H1 (cell line): ENCODE measurements at places on chromosomes 12 and 14. TPM values are rescaled to one million over a fixed set of nuclear protein-coding genes. Genes with fewer than 3 reads are reported as not detected.

DNA sequence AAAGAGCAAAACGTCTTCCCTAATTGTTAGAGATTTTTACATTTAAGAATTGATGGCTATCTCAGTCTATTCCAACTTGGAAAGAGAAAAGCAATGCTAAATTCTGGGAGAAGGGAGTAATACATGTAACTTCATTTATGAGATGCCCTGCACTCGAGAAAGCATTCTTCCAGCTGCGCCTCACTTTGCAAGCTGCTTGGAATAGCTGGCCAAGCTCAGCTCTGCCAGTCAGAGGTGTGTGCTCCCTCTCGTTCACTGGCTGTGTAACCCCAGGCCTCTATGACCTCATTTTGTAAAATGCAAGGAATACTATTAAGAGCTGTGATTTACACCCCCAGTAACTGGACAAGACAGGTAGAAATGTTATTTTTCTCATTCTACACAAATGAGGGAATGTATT lies 79.1 kb downstream of the OTX2 start:
- H3K36me3 ChIP-seq, result no peaks in the 10 kb centered on the region
- H3K27me3 ChIP-seq, result no peaks in the 10 kb centered on the region
- DNase-seq, result no peak
- no peak overlapping the region for H3K27ac ChIP-seq
- H3K4me1 ChIP-seq, result peaks cover 13% of the 10 kb centered on the region

- no peak overlapping the region for H3K27ac ChIP-seq
- no peak overlapping the region for H3K4me3 ChIP-seq
- H3K36me3 ChIP-seq, result no peaks in the 10 kb centered on the region
- H3K4me1 ChIP-seq, result no peaks in the 10 kb centered on the region
- no peaks in the 10 kb centered on the region for H3K27me3 ChIP-seq
Measured at GRCh38 chr12:50317203-50317602, 33.9 kb upstream of the LIMA1 start.

GRCh38 chr12:12927211-12928079 lies 24.5 kb downstream of the GPRC5D start:
- H3K4me3 ChIP-seq, result no peak overlapping the region
- no peaks in the 10 kb centered on the region for H3K4me1 ChIP-seq
- H3K36me3 ChIP-seq, result no peaks in the 10 kb centered on the region
- no peak overlapping the region for H3K27ac ChIP-seq
- H3K27me3 ChIP-seq, result no peaks in the 10 kb centered on the region
- no peak for DNase-seq

DNA sequence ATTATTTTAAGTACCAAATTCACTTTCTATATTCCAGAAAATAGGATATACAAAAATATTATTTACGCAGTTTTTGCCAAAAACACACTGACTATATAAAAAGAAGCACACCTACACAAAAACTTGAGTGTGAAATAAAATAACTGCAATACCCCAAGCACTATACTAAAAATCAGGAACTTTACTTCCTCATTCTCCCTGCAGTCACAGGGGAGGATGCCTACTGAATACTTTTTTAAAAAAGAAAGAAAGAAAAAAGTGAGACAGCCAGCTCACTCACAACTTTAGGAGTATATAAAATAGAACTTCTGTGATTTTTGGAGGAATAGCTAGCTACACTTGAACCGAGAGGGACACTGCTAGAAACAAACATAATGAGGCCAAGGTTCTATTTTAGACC lies 12.2 kb downstream of the RPS6KA5 start:
- H3K36me3 ChIP-seq, result no peaks in the 10 kb centered on the region
- H3K27ac ChIP-seq, result no peak overlapping the region
- DNase-seq, result no peak

GRCh38 chr14:80346395-80346794 lies 135.1 kb upstream of the DIO2 start:
- no peaks in the 10 kb centered on the region for H3K4me1 ChIP-seq
- H3K27me3 ChIP-seq, result no peaks in the 10 kb centered on the region
- no peaks in the 10 kb centered on the region for H3K36me3 ChIP-seq
- no peak overlapping the region for H3K27ac ChIP-seq
- no peak overlapping the region for H3K4me3 ChIP-seq
- no peak for DNase-seq

- no peaks in the 10 kb centered on the region for H3K36me3 ChIP-seq
- H3K27ac ChIP-seq, result no peak overlapping the region
- H3K4me3 ChIP-seq, result no peak overlapping the region
- H3K27me3 ChIP-seq, result no peaks in the 10 kb centered on the region
Measured at GRCh38 chr12:87136330-87136976, 880.3 kb upstream of the MGAT4C start.

GRCh38 chr12:15717940-15718567 lies 71.1 kb downstream of the EPS8 start:
- no peaks in the 10 kb centered on the region for H3K4me1 ChIP-seq
- H3K27me3 ChIP-seq, result no peaks in the 10 kb centered on the region
- no peak overlapping the region for H3K4me3 ChIP-seq
- no peaks in the 10 kb centered on the region for H3K36me3 ChIP-seq
- no peak for DNase-seq

GRCh38 chr12:15972894-15973293 lies 61.8 kb downstream of the DERA start:
- H3K27me3 ChIP-seq, result no peaks in the 10 kb centered on the region
- H3K4me3 ChIP-seq, result no peak overlapping the region
- H3K27ac ChIP-seq, result no peak overlapping the region
- H3K36me3 ChIP-seq, result no peaks in the 10 kb centered on the region
- no peaks in the 10 kb centered on the region for H3K4me1 ChIP-seq

GRCh38 chr14:50607181-50607580 lies 47.2 kb downstream of the ATL1 start:
- DNase-seq, result no peak
- H3K36me3 ChIP-seq, result no peaks in the 10 kb centered on the region
- H3K27me3 ChIP-seq, result no peaks in the 10 kb centered on the region
- no peak overlapping the region for H3K27ac ChIP-seq

DNA sequence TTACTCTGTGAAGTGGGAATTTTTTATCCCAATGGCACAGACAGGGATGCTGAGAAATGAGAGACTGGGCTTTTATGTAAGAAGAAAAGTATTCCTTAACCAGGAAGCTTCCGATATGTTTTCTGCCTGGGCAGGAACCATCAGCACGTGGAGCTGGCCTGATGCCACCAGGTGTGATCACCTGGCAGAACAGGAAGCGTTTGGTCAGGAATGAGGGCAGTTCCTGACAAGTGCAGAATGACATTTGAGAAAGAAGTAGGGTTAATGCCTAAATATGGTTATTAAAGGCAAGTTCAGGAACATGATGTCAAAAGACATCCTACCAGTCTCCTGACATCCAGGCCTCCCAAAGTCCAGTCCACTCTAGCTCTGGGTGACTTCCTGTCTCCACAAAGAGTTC lies 210.3 kb downstream of the NUAK1 start:
- no peak overlapping the region for H3K4me3 ChIP-seq
- H3K27me3 ChIP-seq, result no peaks in the 10 kb centered on the region
- H3K27ac ChIP-seq, result no peak overlapping the region
- DNase-seq, result no peak
- no peaks in the 10 kb centered on the region for H3K36me3 ChIP-seq
- H3K4me1 ChIP-seq, result no peaks in the 10 kb centered on the region

DNA sequence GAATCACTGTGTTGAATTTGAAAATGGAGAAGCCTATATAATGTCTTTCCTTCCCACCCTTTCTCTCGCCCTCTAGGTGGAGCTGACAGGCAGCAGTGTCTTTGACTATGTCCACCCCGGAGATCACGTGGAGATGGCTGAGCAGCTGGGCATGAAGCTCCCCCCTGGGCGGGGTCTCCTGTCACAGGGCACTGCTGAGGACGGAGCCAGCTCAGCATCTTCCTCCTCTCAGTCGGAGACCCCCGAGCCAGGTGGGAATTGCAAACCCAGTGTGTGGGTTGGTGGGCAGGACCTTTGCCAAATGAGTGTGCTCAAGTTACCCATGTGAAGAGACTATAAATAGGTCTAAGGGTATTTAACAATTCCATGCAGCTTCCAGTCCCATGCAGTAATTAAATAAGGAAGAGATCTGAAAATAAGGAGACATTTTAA lies 274.7 kb downstream of the EGLN3 start:
- no peaks in the 10 kb centered on the region for H3K36me3 ChIP-seq
- H3K4me3 ChIP-seq, result no peak overlapping the region
- peak; percentile 73 for DNase-seq
- H3K27me3 ChIP-seq, result no peaks in the 10 kb centered on the region
- no peaks in the 10 kb centered on the region for H3K4me1 ChIP-seq

GRCh38 chr12:117333331-117333881 lies 28.0 kb downstream of the NOS1 start:
- no peaks in the 10 kb centered on the region for H3K36me3 ChIP-seq
- no peak for DNase-seq
- no peak overlapping the region for H3K4me3 ChIP-seq
- H3K4me1 ChIP-seq, result no peaks in the 10 kb centered on the region; the same call in 1 of the 2 replicates

- no peaks in the 10 kb centered on the region for H3K36me3 ChIP-seq
- no peaks in the 10 kb centered on the region for H3K4me1 ChIP-seq
Measured at GRCh38 chr12:131002216-131002631, 48.5 kb downstream of the ADGRD1 start.

GRCh38 chr14:24279301-24280186 lies 8.1 kb upstream of the RABGGTA start:
- DNase-seq, result no peak
- no peaks in the 10 kb centered on the region for H3K4me1 ChIP-seq
- H3K27me3 ChIP-seq, result no peaks in the 10 kb centered on the region
- H3K27ac ChIP-seq, result no peak overlapping the region
- H3K36me3 ChIP-seq, result no peaks in the 10 kb centered on the region

GRCh38 chr12:8501720-8502119 lies 11.6 kb upstream of the CLEC4D start:
- no peaks in the 10 kb centered on the region for H3K4me1 ChIP-seq
- H3K4me3 ChIP-seq, result no peak overlapping the region
- H3K27ac ChIP-seq, result no peak overlapping the region

DNA sequence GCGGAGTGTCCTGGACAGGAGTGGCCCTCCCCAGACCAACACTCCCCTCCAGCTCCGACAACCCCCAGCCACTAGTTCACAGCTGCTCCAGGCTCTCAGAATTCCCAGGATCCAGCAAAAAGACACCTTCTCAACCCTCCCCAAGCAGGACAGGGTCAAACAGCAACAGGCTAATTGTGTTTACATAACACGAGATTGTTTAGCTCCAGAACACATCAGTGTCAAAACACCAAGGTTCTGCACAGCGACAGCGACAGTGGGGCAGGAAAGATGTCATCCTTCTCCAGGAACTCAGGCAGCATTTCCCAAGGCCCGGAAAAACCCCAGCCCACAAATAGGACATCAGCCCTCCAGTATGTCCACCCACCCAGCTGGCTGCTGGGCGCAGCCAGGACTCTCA lies 16.5 kb downstream of the ITPK1 start:
- DNase-seq, result no peak
- H3K27me3 ChIP-seq, result no peaks in the 10 kb centered on the region
- H3K27ac ChIP-seq, result no peak overlapping the region; the same call in 1 of the 2 replicates
- no peaks in the 10 kb centered on the region for H3K36me3 ChIP-seq
- H3K4me3 ChIP-seq, result no peak overlapping the region
- peaks cover 23% of the 10 kb centered on the region; the same call in 1 of the 2 replicates for H3K4me1 ChIP-seq

- no peak for DNase-seq
- H3K27ac ChIP-seq, result no peak overlapping the region
- no peak overlapping the region for H3K4me3 ChIP-seq
- H3K27me3 ChIP-seq, result no peaks in the 10 kb centered on the region
Measured at GRCh38 chr14:53879747-53880146, 76.9 kb downstream of the BMP4 start.

DNA sequence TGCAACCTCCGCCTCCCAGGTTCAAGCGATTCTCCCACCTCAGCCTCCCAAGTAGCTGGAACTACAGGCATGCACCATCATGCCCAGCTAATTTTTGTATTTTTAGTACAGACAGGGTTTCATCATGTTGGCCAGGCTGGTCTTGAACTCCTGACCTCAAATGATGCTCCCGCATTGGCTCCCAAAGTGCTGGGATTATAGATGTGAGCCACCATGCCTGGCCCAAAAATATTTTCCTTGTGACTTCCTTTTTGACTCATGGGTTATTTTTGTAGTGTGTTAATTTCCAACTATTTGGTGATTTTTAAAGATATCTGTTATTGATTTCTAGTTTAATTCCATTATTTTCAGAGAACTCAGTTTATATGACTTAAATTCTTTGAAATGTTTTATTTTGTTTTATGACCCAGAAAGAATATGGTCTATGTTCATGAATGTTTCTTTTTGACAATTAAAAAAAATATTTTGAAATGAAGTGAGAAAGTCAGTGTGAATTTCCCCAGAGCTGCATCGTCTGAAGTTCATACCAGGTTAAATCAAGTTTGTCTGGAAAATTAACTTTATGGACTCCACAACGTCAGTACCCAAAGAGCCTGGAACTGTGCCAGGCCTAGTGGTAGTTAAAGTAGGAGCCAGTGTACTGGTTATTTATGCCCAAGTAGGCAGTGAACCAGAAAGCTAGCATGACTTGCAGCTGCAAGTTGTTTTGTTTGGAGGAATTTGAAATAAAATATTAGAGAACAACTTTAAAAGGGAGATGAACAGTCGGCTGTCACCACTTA lies 2.8 kb upstream of the CDKL1 start:
- H3K27me3 ChIP-seq, result peaks cover 10% of the 10 kb centered on the region; the same call in 1 of the 2 replicates
- H3K36me3 ChIP-seq, result no peaks in the 10 kb centered on the region
- no peak overlapping the region for H3K4me3 ChIP-seq
- no peak overlapping the region for H3K27ac ChIP-seq
- H3K4me1 ChIP-seq, result peaks cover 12% of the 10 kb centered on the region

GRCh38 chr14:104686624-104687517 lies 2.5 kb upstream of the INF2 start:
- H3K4me1 ChIP-seq, result peaks cover 36% of the 10 kb centered on the region
- H3K27me3 ChIP-seq, result no peaks in the 10 kb centered on the region
- no peak for DNase-seq
- no peaks in the 10 kb centered on the region for H3K36me3 ChIP-seq

- H3K4me1 ChIP-seq, result peaks cover 7% of the 10 kb centered on the region; the same call in 1 of the 2 replicates
- H3K4me3 ChIP-seq, result peak overlapping the region; percentile 88
- 0 out of 2 replicates have a peak overlapping the region, but pooled peaks have one; percentile 27 for H3K27ac ChIP-seq
- DNase-seq, result no peak
- peaks cover 5% of the 10 kb centered on the region for H3K27me3 ChIP-seq
Measured at GRCh38 chr14:70821584-70822529, 12.5 kb upstream of the MAP3K9 start.

DNA sequence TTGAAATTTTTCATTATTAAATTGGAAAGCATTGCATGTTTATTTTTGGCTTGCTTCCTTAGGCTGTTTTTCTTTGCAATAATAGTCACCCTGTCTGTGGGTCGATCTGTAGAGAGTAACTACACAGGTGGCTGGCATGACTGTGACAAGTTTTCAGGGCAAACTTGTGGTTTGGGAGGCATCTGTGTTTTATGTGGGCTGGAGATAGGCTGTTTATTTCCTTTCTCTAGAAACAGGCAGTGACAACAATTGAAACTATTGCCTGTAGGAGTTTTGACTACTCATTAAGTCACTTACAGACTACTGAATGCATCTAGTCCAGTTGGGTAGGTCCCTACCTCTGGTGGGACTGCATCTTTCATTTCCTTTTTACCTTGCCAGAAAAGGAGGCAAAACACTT lies 155.6 kb downstream of the DYRK2 start:
- H3K27ac ChIP-seq, result no peak overlapping the region
- no peaks in the 10 kb centered on the region for H3K27me3 ChIP-seq
- no peak overlapping the region for H3K4me3 ChIP-seq
- DNase-seq, result no peak
- H3K36me3 ChIP-seq, result no peaks in the 10 kb centered on the region
- no peaks in the 10 kb centered on the region for H3K4me1 ChIP-seq

GRCh38 chr12:100346660-100347059 lies 10.2 kb upstream of the SLC17A8 start:
- H3K4me1 ChIP-seq, result no peaks in the 10 kb centered on the region
- no peak overlapping the region for H3K27ac ChIP-seq
- H3K4me3 ChIP-seq, result no peak overlapping the region

Gene CCDC77
- total RNA-seq, result 29.3 and 30.4 TPM in 2 replicates

Gene ZNF385A
- total RNA-seq, result 12.1 and 14.3 TPM in 2 replicates

Gene SLC25A21
- total RNA-seq, result 6.9 and 8.7 TPM in 2 replicates

Gene GDF3
- total RNA-seq, result 12.6 and 16.8 TPM in 2 replicates

Gene SLC35F4
- total RNA-seq, result not detected in 2 replicates

Gene RNU4-1
- 1,424 and 1,786 TPM in 2 replicates for total RNA-seq

Gene E2F7
- total RNA-seq, result 18.5 and 25.2 TPM in 2 replicates

Gene CFAP251
- 2.9 and 3.3 TPM in 2 replicates for total RNA-seq

Gene SLC10A1
- not detected in 2 replicates for total RNA-seq
